ENCODE measurements at places on chromosomes 12 and 14.

GRCh38 chr12:4806439-4807115, 86.4 kb downstream of the GALNT8 start:
- no peak for DNase-seq

GRCh38 chr14:55832122-55832911, 252.3 kb downstream of the KTN1 start:
- DNase-seq = no peak

DNA sequence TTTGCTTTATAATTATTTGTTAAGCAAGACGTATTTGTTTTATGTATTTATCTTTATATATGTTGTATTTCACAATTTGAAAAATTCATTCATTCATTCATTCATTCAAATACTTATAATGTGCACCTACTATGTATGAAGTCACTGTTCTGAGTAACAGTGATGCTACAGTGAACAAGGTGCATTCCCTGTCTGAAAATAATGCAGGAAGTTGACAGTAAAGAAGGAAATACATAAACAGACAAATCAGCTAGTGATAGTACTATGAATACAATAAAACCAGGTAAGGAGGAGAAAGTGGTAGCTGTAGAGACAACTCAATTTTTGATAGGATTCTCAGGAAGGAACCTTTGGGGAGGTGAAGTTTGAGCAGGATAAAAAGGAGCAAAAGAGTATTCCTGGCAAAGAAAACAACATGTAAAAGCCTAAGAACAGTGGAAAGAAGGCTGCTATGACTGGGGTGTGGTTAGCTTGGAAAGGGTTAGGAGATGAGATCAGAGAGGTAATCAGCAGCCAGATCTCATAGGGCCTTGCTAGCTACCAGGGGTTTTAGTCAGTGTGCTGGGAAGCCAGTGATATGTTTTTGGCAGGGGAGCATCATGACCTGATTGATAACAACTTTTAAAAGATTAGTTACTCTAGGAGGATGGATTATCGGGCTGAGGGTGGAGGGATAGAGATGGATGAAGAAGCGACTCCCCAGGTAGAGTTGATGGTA, 17.4 kb downstream of the BICDL1 start:
- DNase-seq = no peak

DNA sequence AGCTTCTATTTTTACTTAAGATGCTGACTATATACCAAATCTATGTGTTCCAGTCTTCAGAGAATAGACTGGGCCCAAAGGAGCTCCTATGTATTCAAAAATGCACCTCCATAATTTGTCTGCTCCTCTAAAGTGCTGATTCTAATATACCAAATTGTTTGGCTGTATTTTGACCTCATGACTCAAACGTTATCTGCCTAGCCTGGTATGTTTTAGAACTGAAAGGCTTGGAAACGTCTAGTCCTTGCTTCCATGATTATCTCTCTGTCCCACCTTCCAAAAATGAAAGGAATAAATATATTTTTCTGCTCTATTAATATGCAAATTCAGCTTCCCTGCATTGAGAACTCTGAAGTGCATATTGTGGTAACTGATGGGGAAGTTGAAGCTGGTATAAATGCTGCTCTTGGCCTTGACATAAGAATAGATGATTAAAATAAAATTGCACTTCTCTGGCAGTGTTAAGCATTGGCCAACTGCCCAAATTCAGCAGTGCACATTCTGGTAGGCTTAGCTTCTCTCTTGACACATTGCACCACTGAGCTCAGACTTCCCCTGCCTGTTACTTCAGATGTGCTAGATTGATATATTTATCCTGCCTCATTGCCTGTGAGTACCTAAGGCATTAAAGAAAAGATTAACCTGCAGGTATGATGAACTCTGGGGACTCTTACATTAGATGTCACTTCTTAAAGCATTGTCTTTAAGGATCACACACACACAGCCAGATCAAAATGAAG, 882.3 kb downstream of the RPS29 start:
- DNase-seq = no peak

DNA sequence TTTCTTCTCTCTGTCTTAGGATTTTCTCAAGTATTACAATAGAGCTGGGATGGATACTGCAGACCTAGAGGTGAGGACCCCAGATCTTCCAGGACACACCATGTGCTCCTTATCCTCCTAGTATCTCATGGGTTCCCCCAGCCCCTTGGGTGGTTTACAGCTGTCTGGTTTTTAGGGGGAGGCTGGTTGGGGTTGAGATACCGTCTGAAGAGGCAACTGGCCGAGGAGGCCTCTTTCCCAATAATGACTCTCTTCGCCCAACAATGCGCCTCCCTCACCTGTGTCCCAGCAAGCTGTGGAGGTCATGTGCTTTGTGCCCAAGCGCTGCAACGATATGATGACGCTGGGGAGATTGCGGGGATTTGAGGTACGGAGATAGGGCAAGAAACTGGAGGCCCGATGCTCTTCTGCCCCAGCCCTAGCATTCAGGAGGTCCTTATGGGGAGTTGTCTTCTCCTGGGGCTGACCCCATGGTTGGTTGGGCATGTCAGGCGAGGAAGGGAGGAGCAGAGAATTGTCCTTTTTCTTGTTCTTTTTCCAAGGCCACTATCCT, 3.8 kb downstream of the ARHGEF25 start:
- no peak for DNase-seq

- DNase-seq = no peak
These were observed 178.5 kb downstream of the KIF26A start for GRCh38 chr14:104316723-104317491.

- DNase-seq = no peak
These were observed 107.5 kb downstream of the PHLDA1 start for GRCh38 chr12:75923964-75924666.

- no peak for DNase-seq
These were observed 218.2 kb downstream of the PRKD1 start for GRCh38 chr14:29709490-29709889.

DNA sequence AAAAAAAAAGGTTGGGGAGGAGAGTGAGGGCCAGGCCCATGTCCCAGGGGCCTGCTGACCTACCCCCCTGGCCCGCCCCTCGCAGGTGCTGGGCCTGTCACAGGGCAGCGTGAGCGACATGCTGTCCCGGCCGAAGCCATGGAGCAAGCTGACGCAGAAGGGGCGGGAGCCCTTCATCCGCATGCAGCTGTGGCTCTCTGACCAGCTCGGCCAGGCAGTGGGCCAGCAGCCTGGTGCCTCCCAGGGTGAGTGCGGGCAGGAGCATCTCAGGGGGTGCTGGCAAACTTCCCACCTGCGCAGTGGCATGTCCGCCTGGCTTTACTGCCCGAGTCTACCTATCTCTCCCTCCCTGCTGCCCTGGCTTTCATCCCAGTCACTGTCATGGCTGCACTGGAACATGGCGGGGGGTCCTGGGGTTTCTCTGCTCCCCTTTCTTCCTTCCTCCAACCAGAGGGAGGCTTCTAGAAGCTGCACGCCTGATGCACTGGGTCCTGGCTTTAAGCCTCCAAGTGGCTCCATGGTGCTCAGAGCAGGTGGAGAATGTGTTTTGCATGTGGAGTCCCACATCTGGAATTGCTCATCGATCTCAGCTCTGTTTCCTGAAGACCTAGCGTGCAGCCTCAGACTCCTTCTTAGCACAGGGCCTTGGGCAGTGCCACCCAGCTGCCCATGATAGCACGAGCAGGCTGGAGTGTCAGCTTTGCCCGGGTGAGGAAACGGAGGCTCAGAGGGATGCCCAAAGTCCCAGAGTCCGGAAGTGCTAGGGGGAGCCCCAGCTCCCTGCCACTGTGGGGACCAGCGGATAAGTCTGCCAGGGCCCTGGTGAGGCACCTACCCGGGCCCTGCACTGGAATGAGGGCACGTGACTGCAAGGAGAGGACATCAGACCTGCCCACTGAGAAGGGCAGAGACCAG, 46.3 kb downstream of the PHETA1 start:
- no peak for DNase-seq

- no peak for DNase-seq
These were observed 7.7 kb downstream of the ANAPC5 start for GRCh38 chr12:121344506-121344905.

DNA sequence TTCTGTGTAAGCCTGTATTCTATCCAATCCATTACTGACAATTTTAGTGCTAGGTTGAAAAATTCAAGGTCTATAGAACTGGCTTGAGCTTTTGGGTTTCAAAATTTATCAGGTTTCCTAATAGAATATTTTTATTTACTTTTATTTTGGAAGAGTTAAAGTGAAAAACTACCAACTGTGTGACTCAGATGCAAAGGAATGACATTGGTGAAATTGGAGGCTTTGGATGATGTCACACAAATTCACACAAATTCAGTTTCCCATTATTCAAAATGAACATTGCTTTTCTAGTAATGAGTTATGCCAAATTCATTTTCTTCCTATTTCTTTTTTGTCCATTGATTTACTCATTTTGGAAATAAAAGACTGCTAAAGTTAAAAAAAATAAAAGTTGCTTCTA, 186.9 kb downstream of the ALX1 start:
- no peak for DNase-seq

GRCh38 chr14:69107407-69108003, 45.4 kb downstream of the DCAF5 start:
- peak; percentile 3 for DNase-seq

- DNase-seq = no peak
These were observed 62.1 kb downstream of the WDR20 start for GRCh38 chr14:102201776-102202175.

- DNase-seq = no peak
These were observed 93.8 kb downstream of the NDUFA12 start for GRCh38 chr12:94909663-94910062.

GRCh38 chr12:96218989-96219678, 25.0 kb downstream of the ELK3 start:
- DNase-seq = no peak

DNA sequence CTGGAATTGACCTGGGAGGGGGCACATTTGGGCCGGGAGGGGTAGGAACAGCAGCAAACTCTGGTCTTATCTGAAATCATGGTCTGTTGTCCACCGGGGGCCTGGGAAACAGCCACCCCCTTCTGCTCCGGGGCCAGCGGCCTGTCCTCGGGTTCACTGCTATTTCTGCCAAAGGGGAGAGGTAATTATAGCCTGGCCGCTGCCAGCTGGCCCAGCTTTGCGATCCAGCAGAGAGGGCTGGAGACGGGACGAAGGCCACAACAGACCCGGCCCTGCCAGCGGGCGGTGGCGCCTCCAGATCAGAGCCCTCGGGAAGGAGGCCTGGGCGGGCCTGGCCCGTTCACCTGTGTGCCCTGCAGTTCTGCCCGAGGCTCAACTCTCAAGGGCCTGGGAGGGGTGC, at the start of gene C14orf180:
Gene C14orf180, plus strand, starts transcription at position 258 of the 400 bp plus-strand sequence. CDS start 6,667 bp downstream, outside the sequence.
- DNase-seq = no peak

DNA sequence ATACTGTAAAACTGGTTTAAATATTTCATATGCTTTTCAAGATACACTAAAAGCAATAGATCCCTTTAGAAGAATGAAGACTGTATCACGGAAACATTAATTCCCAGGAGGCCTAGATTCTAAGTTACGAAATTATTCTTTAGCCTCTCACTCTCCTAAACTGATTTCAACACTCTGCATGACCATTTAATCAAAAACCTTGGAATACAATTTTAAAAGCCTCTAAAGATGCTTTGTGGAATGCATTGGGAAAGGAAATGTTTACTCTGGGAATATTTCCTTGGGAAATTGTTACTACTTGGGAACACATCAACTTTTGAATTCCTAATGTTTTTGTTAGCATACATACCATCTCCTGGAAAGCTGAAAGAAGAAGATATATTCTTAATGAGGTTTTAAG, 255.7 kb upstream of the FAR2 start:
- DNase-seq = no peak

DNA sequence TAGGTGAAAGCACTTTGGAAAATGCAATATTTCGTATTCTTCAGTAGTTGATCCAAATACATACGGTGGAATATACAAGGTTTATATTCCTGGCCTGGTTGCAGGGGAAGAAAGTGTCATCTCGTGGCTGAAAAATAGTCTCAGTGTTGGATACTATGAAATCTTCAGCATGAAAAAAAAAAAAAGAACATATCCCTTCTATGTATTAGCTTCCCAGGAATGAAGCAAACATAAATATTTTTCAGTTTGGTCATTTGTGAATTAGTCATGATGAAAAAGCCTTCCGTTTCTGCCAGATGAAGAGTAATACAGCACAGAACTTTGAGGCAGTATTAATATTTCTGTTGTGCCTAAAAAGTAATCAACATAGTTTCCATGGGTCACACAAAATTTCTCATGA, 36.7 kb downstream of the FLRT2 start:
- no peak for DNase-seq

All from stimulated activated CD4-positive, alpha-beta T cell treated with anti-CD3 and anti-CD28 coated beads, Interleukin-15, amount 100 ng/mL, for 1 hour (primary cell).